ENCODE measurements at places on chromosomes 1 and 21.

DNA sequence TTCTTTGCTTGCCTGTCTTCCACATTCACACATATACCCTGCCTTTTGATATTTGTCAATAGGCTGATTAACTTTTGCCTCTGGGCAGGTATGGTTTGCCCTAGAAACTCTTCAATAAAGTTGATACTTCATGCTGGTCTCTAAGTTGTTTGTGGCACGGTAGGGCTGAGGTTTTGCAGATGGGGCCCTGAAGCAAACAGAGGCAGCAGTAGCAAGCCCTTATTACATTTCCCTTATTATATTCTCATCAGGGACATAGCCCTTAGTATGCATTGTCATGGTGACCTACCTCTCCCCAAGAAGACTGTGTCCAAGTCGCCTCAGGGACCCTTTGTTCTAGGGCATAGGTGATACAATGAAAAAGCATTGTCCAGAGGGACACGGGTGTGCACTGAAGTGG is at the start of gene OR6P1:
TSS of gene OR6P1 (minus strand) at position 101 of the 400 bp plus-strand sequence. CDS start 6,976 bp downstream, outside the sequence.
- no peaks in the 10 kb centered on the region for H3K36me3 ChIP-seq
- DNase-seq: no peak
- H3K4me1 ChIP-seq: no peaks in the 10 kb centered on the region
- H3K4me3 ChIP-seq: no peak within 1 kb of the TSS
- H3K27me3 ChIP-seq: no peaks in the 10 kb centered on the region

DNA sequence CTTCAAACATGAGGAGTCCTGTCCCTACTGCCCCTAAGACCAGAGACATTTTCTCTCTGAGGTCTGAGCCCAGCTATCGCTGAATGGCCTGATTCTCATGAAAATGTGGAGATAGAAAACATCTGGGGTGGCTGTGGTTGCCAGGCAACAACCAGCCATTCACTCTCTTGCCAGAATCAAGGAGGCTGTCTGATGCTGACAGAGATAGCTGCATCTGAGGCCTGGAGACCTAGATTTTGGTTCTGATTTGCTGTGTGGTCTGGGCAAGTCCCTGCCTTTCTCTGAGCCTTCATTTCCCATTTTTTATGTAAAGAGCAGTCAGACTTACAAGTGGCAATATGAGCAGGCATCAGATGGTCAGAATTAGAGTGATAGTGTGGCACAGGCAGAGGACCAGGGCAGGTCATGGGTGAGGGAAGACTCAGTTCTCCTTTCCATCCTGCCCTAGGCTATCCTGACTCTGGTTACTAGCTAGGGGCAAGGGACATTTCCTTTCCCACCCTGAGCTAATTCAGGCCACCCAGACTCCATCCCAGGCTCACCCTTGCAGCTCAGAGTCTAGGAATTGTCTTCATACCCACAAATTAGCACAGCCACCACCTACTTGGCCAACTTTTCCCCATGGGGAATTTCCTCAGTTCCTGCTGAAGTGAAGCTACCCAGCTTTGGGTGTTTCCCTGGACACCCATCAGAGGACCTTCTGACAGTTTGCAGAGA is 20.0 kb upstream of the RNF19B start:
- H3K4me1 ChIP-seq: peaks cover 40% of the 10 kb centered on the region
- DNase-seq: no peak
- no peak overlapping the region for H3K27ac ChIP-seq
- H3K27me3 ChIP-seq: no peaks in the 10 kb centered on the region
- no peaks in the 10 kb centered on the region for H3K36me3 ChIP-seq

- H3K4me1 ChIP-seq: peaks cover 75% of the 10 kb centered on the region
- H3K27ac ChIP-seq: peak overlapping the region; percentile 99
- DNase-seq: peak; percentile 98
Measured at GRCh38 chr1:93692983-93693591, 11.4 kb upstream of the BCAR3 start.

- H3K27ac ChIP-seq: no peak overlapping the region
- no peak for DNase-seq
- H3K27me3 ChIP-seq: peaks cover 5% of the 10 kb centered on the region
- H3K4me1 ChIP-seq: no peaks in the 10 kb centered on the region
- no peak overlapping the region for H3K4me3 ChIP-seq
Measured at GRCh38 chr1:204714194-204714860, 28.8 kb upstream of the LRRN2 start.

GRCh38 chr1:245493029-245493428 is 338.2 kb downstream of the KIF26B start:
- no peak overlapping the region for H3K27ac ChIP-seq
- no peaks in the 10 kb centered on the region for H3K36me3 ChIP-seq
- H3K4me1 ChIP-seq: no peaks in the 10 kb centered on the region
- no peak for DNase-seq
- H3K4me3 ChIP-seq: no peak overlapping the region
- H3K27me3 ChIP-seq: peaks cover 47% of the 10 kb centered on the region

DNA sequence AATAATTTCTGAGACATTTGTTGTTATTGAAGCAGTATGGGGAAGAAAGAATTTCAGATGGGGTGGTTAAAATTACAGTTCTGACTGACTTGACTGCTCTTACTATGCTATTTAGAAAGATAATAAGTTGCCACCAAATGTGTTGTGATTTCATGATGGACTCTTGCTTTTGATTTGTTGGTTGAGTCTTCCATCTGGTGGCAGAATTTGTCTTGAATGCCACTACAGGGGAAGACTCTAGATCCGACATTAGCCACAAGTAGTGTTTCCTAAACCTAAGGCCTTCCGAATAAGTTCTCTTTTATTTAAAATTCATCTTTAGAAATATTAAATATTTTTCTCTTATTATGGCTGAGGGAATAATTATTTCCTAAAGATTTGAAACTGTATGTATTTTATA is 190.9 kb upstream of the ADGRL4 start:
- peaks cover 13% of the 10 kb centered on the region for H3K4me1 ChIP-seq
- no peak for DNase-seq
- H3K27ac ChIP-seq: no peak overlapping the region
- H3K36me3 ChIP-seq: no peaks in the 10 kb centered on the region
- no peaks in the 10 kb centered on the region for H3K27me3 ChIP-seq

- H3K4me1 ChIP-seq: no peaks in the 10 kb centered on the region
- peaks cover 29% of the 10 kb centered on the region for H3K27me3 ChIP-seq
- H3K4me3 ChIP-seq: no peak overlapping the region
- DNase-seq: no peak
- H3K27ac ChIP-seq: no peak overlapping the region
Measured at GRCh38 chr1:33986390-33987095, 122.7 kb downstream of the HMGB4 start.

DNA sequence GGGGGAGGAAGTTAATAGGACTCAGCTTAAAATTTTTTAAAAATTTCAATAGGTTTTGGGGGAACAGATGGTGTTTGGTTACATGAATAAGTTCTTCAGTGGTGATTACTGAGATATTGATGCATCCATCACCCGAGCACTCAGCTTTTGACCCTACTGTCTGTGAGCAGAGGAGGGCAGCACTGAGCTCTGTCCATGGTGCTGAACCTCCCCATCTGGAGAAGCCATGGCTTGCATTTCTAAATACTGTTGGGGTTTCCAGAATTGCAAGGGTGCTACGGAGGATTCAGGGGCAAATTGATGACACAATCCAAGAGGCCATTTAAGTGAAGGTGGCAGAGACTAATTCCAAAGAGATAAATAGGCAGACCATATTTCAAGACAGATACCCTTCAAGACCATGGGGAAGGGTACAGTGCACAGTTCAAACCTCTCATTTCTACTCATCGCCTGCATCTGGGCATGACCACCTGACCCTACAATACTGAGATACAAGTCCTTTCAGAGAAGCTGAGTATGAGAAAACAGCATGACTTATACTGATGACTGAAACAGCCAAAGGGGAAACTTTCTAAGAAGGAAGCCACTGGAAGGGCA is 17.2 kb downstream of the SYT2 start:
- peaks cover 78% of the 10 kb centered on the region for H3K27me3 ChIP-seq
- no peak overlapping the region for H3K4me3 ChIP-seq
- DNase-seq: no peak
- no peaks in the 10 kb centered on the region for H3K4me1 ChIP-seq
- H3K36me3 ChIP-seq: no peaks in the 10 kb centered on the region

- no peak overlapping the region for H3K27ac ChIP-seq
- H3K36me3 ChIP-seq: no peaks in the 10 kb centered on the region
Measured at GRCh38 chr1:226584164-226584563, 35.6 kb downstream of the STUM start.

DNA sequence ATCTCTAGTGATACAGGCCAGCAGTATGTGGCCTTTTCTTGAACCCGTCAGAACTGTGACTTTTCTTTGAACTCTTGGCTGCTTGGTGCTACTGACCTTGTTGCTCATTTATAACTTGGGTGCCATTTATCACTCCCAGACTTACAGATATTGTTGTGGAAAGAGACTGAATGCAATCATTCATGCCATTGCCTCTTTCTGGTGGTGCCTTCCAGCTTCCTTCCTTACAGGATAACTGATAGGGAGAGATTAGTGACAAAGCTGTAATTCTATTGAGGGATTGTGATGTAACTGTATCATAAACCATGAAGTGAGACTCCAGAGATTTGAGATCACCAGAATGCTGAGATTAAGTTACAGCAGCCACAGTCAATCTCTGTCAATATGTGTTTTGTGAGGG is 256.5 kb downstream of the USP25 start:
- no peak overlapping the region for H3K4me3 ChIP-seq
- no peaks in the 10 kb centered on the region for H3K27me3 ChIP-seq
- no peak overlapping the region for H3K27ac ChIP-seq

GRCh38 chr1:67672260-67672803 is 12.7 kb upstream of the GADD45A start:
- peak overlapping the region; percentile 6 for H3K27ac ChIP-seq
- no peak for DNase-seq
- H3K4me1 ChIP-seq: peaks cover 18% of the 10 kb centered on the region
- H3K27me3 ChIP-seq: no peaks in the 10 kb centered on the region
- no peak overlapping the region for H3K4me3 ChIP-seq
- no peaks in the 10 kb centered on the region for H3K36me3 ChIP-seq

GRCh38 chr21:44441581-44442265 is 13.6 kb upstream of the LRRC3 start:
- no peak for DNase-seq
- no peak overlapping the region for H3K27ac ChIP-seq
- no peaks in the 10 kb centered on the region for H3K4me1 ChIP-seq
- no peaks in the 10 kb centered on the region for H3K36me3 ChIP-seq

- peaks cover 11% of the 10 kb centered on the region for H3K4me1 ChIP-seq
- H3K36me3 ChIP-seq: 0 out of 2 replicates have a peak, but pooled peaks cover 8% of the 10 kb centered on the region
Measured at GRCh38 chr1:151443846-151444782, 15.2 kb downstream of the POGZ start.

- no peak overlapping the region for H3K27ac ChIP-seq
- peak; percentile 42 for DNase-seq
- H3K4me3 ChIP-seq: no peak overlapping the region
- no peaks in the 10 kb centered on the region for H3K36me3 ChIP-seq
Measured at GRCh38 chr1:72623299-72623708, 341.0 kb upstream of the NEGR1 start.

DNA sequence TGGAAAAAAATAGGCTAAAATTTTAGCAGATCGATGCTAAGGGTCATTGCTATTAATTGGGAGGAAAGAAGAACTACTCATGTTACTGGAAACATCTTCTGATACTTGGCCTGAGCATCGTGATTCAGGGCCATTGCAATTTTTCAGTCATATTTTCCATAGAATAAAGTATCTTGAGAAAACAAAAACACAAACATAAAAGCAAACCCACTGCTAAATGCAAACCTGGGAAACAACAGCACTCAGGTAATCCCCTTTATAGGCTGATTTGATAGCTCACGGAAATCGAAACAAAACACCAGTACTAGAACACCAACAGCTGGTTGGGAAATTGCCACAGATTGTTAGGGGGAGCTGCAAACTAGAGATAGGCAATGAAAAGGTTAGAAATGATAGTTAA is 172.9 kb upstream of the ESRRG start:
- no peaks in the 10 kb centered on the region for H3K27me3 ChIP-seq
- no peaks in the 10 kb centered on the region for H3K36me3 ChIP-seq
- no peak for DNase-seq
- no peak overlapping the region for H3K4me3 ChIP-seq

- H3K27ac ChIP-seq: no peak overlapping the region
- H3K4me3 ChIP-seq: no peak overlapping the region
- no peaks in the 10 kb centered on the region for H3K27me3 ChIP-seq
- no peaks in the 10 kb centered on the region for H3K36me3 ChIP-seq
- H3K4me1 ChIP-seq: peaks cover 22% of the 10 kb centered on the region
Measured at GRCh38 chr1:85245891-85246290, 13.6 kb downstream of the C1orf52 start.

DNA sequence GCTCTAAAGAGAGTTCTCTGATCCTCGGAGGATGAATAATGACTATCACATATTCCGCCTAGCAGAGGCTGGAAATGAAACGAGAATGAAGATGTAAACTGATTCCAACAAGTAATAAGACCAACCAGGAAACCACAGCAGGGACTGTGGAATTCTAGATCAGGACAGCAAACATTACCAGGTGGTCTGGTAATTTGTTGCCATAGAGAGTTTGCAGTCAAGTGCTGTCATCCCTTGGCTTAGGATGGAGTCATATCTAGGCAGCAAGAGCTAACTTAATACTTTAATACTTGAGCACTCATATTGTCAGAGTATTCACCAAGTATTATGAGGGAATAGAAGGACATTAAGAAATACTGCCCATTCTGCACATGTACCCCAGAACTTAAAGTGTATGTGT is 45.1 kb upstream of the MUTYH start:
- no peak overlapping the region for H3K4me3 ChIP-seq
- no peak for DNase-seq
- no peaks in the 10 kb centered on the region for H3K4me1 ChIP-seq

- peak; percentile 90 for DNase-seq
- H3K27me3 ChIP-seq: no peaks in the 10 kb centered on the region
- peak overlapping the region; percentile 85 for H3K4me3 ChIP-seq
- H3K4me1 ChIP-seq: peaks cover 49% of the 10 kb centered on the region
- no peaks in the 10 kb centered on the region for H3K36me3 ChIP-seq
- peak overlapping the region; percentile 76 for H3K27ac ChIP-seq
Measured at GRCh38 chr1:178093494-178093950, 382 bp upstream of the RASAL2 start.

GRCh38 chr1:36108314-36108713 is 16.7 kb downstream of the COL8A2 start:
- no peak overlapping the region for H3K27ac ChIP-seq
- no peak overlapping the region for H3K4me3 ChIP-seq
- no peak for DNase-seq
- no peaks in the 10 kb centered on the region for H3K27me3 ChIP-seq
- H3K4me1 ChIP-seq: peaks cover 17% of the 10 kb centered on the region

GRCh38 chr1:168473126-168473525 is 70.7 kb downstream of the XCL2 start:
- DNase-seq: no peak
- H3K36me3 ChIP-seq: no peaks in the 10 kb centered on the region
